ENCODE measurements at places on chromosomes 13 and 19.

GRCh38 chr19:2978772-2979171 lies 1.4 kb downstream of the TLE6 start:
- DNase-seq, result no peak

DNA sequence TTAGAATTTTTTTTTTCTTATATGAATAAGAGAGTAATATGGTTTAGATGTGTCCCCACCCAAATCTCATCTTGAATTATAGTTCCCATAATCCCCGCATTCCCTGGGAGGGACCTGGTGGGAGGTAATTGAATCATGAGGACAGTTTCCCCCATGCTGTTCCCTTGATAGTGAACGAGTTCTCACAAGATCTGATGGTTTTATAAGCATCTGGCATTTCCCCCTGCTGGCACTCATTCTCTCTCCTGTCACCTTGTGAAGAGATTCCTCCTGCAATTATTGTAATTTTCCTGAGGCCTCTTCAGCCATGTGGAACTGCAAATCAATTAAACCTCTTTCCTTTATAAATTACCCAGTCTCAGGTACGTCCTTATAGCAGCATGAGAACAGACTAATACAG lies 205.7 kb downstream of the MYO16 start:
- no peak for DNase-seq

DNA sequence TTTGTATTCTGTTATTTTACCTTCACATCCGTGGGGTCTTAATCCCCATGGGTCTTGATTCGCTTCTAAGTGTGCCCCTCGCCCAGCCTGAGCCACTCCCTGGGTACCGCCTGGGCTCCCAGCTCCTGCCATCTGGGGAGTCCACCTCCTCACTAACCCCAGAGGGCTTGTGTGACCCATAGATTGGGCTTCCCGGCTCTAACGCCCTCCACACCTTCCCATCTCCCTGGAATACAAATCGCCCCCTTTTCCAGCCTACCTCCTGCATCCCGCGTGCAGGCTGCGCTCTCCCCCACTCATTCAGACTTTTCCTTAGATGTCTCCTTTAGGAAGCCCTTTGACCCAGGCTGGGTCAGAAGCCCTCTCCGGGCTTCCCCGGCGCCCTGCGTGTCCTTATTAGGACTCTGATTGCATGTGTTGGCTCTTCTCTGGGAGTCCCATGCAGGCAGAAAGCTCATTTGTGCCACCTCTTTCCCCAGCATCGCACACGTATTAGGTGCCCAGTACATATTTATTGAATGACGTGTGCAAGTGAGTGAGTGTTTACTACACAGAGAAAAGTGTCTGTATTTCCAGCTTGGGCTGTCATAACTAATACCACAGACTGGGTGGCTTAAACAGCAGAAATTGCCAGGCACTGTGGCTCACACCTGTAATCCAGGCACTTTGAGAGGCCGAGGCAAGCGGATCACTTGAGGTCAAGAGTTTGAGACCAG lies 757 bp downstream of the CCDC124 start:
- no peak for DNase-seq

- no peak for DNase-seq
Measured at GRCh38 chr13:93279982-93280381, 53.4 kb downstream of the GPC6 start.

GRCh38 chr19:14053500-14053899 lies 8.4 kb downstream of the PALM3 start:
- DNase-seq, result no peak

DNA sequence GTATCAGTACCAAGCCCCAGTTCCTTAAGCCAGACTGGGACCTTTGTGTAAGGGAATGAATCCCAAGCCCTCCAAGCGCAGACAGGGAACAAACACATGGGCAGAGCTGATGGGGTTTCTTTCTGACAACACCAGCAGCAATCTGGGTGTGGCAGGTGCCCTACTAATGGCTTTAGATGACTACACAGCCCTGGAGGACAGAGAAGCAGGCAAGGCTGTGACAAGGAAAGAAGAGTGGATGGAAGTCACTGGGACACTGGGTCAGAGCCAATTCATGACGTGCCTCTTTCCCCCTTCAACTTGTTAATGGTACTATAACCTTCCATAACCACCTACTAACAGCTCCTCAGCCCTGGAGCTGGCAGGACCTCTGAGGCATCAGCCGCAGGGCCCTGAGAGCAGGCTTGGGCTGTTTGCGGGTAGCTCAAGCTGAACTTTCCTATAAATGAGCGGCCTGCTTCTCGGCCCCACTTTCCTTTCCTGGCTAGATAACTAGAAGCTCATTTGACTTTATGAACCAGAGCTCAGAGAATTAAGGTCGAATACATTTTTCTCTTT lies 38.9 kb downstream of the RASL11A start:
- no peak for DNase-seq
